ENCODE measurements at places on chromosomes 7 and 10. TPM values are rescaled to one million over a fixed set of nuclear protein-coding genes. Genes with fewer than 3 reads are reported as not detected.

BPGM gene
- 40.2 TPM for polyA plus RNA-seq

SLC16A9 gene
- 32.7 TPM for polyA plus RNA-seq

TBXAS1 gene
- polyA plus RNA-seq = 27.0 TPM

TRA2A gene
- 182 TPM for polyA plus RNA-seq

IGFBP3 gene
- polyA plus RNA-seq = 175 TPM

RBP4 gene
- polyA plus RNA-seq = 0.27 TPM

PPP1R17 gene
- polyA plus RNA-seq = not detected

GRCh38 chr10:118977022-118977599 is 52.4 kb upstream of the NANOS1 start:
- DNase-seq = no peak

- DNase-seq = no peak
Observed at GRCh38 chr7:152872061-152872744, 112.7 kb downstream of the ACTR3B start.

DNA sequence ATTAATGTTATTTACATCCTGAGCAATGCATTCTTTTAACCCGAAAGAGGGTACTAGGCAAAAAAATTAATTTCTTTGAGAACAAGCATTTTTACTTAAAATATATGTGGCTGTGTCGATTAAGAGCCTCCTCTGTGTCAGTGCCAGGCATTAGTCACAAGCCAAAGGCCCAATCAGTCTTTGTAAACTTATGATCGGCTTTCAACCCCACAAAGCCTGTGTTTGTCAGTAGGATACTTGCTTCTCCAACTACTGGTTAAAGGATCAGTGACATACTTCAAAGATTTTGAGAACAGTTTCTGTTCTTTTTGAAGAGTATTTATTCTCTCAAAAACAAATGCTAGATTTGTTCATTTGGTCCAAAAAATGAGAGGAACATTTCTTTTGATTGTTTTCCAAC is 159.3 kb downstream of the NRCAM start:
- DNase-seq = no peak

DNA sequence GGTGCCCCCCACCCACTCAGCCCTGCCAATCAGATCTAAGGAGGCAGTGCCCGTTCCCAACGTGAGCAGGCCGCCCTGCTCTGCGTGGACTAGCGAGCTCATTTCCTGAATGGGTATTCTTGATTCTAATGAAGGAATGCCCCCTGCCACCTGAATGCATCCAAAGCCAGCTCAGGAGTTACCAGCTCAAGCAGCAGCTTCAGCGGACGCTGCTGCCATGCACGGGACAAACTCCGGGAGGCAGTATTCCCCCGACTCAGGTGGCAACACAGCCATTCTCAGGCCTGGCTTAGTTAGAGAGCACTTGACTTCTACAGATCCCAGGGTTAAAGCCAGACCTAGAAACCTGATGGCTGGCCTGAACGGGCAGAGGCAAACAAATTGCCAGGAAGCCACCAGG is 25.8 kb downstream of the PSAP start:
- no peak for DNase-seq

DNA sequence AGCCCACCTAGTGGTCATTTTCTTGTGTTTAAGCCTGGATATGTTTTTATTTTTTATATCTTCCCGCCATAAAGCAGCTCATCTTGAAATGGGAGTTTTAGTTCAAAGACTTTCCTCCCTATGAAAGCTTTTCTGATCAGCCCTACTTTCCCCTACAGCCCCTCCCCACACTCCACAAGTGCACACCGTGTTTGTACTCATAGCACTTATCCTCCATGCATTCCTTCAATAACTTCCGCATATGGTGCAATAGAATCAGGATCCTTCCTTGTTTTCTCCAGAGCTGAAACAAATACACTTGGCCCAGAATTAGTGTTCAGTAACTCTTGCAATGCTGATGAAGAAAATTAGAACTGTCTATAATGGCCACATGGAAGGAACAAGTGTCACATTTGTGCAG is 235.9 kb downstream of the KCNMA1 start:
- DNase-seq = no peak

GRCh38 chr10:58609532-58610150 is 97.0 kb downstream of the BICC1 start:
- DNase-seq = no peak

DNA sequence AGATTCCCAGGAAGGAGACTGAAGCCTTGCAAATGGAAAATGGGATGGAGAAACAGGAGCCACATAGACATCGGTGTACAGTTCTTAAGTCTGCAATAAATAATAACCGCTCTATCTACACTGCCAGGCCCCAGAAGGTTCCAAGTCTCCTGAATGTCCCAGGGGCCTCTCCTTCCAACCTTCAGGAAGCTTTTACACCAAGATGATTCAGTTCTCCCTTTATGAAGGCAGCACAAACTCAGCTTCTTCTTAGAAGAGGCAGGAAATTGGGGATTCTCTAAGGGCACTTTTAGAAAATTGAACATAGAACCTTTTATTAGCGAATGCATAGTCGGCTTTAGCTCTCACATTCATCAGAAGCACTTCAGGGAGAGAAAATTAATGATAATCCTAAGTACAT is 130.8 kb upstream of the LYZL1 start:
- no peak for DNase-seq

DNA sequence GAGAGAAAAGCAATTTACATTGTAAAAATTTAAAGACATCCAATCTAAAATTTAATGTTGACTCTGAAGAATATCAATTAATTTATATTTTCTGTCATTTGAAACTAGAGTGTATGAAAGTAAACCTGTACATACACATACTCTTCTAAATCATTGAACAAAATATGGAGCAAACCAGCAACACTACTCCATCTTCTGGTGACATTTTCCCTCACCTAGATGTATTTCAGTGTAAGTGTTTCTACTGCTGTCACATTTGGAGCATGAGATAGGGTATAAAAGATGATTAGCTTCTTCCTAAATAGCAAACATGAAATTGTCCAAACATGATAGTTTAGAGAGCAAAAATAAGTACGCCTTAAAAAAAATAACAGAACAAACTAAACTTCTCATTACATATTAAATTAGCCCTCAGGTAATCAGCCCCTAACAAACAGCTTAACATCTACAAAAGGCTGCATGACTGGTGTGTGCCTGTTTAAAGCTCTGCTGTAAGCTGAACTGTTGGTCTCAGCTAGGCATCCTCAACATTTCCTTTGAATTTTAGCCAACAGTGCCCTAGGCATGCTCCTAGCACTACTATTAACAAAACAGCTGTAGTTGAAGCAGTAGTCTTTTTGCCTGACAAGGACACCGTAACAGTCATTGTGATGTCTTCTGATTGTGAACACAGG is 189.8 kb downstream of the CTNNA3 start:
- no peak for DNase-seq

GRCh38 chr10:124724279-124725027 is 19.7 kb downstream of the FAM53B start:
- DNase-seq = no peak

GRCh38 chr7:20005081-20005480 is 212.1 kb downstream of the MACC1 start:
- no peak for DNase-seq

- DNase-seq = no peak
Observed at GRCh38 chr7:128191136-128191844, 49.8 kb upstream of the LEP start.

- DNase-seq = no peak
Observed at GRCh38 chr10:65861249-65861648, 1064.6 kb upstream of the LRRTM3 start.

DNA sequence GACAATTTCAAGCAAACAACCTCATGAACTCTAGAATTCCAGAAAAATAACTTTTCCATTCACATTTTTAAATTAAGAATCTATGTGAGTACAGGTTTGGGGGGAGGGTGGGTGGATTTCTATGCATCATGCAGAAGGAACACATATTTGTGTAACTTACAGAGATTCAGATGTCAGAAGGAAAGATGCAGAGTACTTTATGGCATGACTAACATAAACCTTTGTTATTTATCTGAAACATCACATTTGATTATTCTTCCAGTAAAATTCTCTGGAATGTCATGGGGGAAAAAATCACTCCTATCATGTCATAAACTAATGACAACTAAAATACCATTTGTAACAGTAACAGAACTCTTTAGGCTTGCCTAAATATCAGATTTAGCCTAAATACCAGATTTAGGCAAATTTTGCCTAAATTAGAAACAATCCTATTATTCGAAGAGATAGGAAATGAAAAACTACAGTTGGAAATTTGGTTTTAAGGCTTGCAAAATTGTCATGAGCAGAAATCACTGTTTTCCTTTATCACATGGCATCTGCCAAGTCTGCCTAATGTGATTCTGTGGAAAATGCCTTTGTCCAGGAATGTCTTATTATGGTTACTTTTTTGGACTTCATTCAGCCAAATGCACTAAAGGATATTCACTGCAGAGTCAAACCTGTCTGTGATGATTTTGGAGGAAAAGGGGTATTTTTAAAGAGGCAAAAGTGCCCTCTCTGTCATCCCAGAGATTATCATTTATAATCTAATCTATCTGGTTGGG is 527.7 kb upstream of the CELF2 start:
- DNase-seq = no peak

GRCh38 chr7:66732439-66732838 is 8.1 kb upstream of the RABGEF1 start:
- DNase-seq = no peak

- DNase-seq = no peak
Observed at GRCh38 chr7:601595-602340, 82.1 kb upstream of the PDGFA start.

- DNase-seq = no peak
Observed at GRCh38 chr7:155431711-155432110, 26.2 kb upstream of the EN2 start.

GRCh38 chr10:78553792-78554191 is 515.0 kb upstream of the ZMIZ1 start:
- no peak for DNase-seq

DNA sequence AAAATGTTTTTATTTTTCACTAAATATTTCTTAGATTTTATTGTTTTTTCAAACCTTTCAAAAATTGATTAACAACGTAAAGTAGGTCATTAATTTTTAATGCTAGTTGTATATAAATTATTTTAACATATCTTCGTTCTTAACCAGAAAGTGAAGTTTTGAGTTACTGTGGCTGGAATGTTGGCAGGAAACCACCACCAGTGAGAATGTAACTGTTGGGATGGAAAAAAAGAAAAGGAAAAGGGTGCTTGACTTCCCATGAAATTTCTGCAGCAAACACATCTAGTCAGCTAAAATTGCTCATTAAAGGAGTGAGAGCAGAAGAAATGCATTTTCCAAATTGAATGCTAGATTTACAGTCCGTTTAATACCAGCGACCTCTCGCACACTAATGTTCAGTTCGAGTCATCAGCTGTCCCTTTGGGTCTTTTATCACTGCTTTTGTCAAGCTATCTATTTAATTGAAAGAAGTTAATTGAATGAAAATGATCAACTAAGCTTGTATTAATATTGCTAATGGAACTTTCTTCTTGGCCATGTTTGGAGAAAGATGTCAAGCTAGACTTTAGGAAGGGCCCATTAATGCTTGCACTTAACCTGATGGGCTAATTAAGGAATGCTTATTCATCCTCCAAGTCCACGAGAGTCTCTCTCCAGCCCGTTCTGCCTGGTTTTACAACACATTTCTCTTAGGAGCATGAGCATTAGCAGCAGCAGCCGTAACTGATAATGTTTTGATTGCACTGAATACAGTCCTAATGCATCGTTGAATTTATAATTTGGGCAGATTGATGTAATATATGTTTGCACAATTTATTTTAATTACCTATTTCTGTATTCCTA is 70.1 kb downstream of the UBE3C start:
- DNase-seq = no peak
